ENCODE measurements at places on chromosomes 3 and 15. TPM values are rescaled to one million over a fixed set of nuclear protein-coding genes. Genes with fewer than 3 reads are reported as not detected.

Gene CHRFAM7A
- total RNA-seq = 8.6 TPM

Gene ADAMTSL3
- 4.5 TPM for total RNA-seq

Gene EBLN2
- total RNA-seq = 0.71 TPM

Gene IL20RB
- total RNA-seq = 1.0 TPM

Gene SERPINI2
- total RNA-seq = not detected

Gene SGO1
- 9.4 TPM for total RNA-seq

Gene ITPR1
- 11.6 TPM for total RNA-seq

Gene TEX9
- 14.6 TPM for total RNA-seq

Gene SKOR1
- not detected for total RNA-seq

Gene FANCD2OS
- total RNA-seq = not detected

Gene PRRT3
- total RNA-seq = 0.20 TPM

Gene EXD1
- total RNA-seq = not detected

Gene KIF7
- total RNA-seq = not detected

Gene LNP1
- total RNA-seq = 10.8 TPM

Gene IL5RA
- total RNA-seq = not detected

Gene BUB1B
- total RNA-seq = 49.3 TPM

Gene CLRN1
- not detected for total RNA-seq

Gene PRR20G
- total RNA-seq = not detected

Gene UBP1
- 22.4 TPM for total RNA-seq

Gene KNG1
- total RNA-seq = not detected

Gene FSTL1
- total RNA-seq = 6.6 TPM

Gene LRRC2
- total RNA-seq = not detected

Gene TMEM108
- total RNA-seq = not detected

Gene GOLGA6L1
- not detected for total RNA-seq

Gene TRPM1
- 0.07 TPM for total RNA-seq

Gene C3orf20
- total RNA-seq = not detected

Gene GALNT15
- total RNA-seq = not detected

Gene CFAP100
- not detected for total RNA-seq

Gene CCR8
- not detected for total RNA-seq

Gene ZNF860
- 3.5 TPM for total RNA-seq

Gene TPRG1
- 0.81 TPM for total RNA-seq

Gene ARL13B
- total RNA-seq = 2.9 TPM

Gene CCR5
- not detected for total RNA-seq

Gene ITPKA
- 6.7 TPM for total RNA-seq

Gene CLDN18
- not detected for total RNA-seq

Measured in Caki2 (cell line).